ENCODE measurements at places on chromosomes 5 and 9.
A peak's percentile ranks its signal among the peaks of the same experiment; 100 is the strongest.

DNA sequence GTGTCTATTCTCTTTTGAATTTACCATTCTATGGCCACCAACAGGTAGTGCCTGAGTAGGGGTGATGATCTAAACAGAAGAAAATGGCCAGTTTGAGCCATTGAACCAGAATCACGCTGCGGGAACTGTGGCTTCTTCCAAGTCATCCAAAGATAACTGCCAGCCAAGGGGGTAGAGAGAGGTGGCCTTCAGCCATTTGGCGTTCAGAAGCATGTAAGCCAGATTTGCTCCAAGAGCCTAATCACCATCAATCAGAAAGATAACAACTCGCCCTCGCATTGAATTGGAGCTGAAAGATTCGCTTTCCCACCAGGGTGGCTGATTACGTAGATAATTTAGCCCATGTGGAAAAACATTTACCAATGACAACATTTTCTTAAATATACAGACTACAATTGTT lies 1302.7 kb upstream of the DMAC1 start:
- DNase-seq: no peak

DNA sequence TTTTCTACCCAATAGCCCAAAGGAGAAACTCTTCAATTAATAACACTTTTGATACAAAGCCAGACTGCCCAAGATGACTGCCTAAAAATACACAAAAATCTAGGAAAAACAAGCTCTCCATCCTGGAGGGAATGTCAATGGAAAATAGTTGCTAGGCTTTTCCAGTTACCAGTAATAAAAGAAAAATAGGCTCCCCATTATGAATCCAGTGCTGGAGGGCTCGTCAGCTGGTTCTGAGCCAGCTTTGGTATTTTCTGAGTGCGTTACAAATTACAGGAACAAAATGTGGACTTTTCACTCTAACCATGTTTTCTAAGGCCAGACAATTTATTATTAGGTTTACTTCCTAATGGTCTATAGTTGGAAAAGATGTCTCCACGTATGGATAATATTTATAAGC lies 414.5 kb downstream of the ACTL7B start:
- DNase-seq: no peak

DNA sequence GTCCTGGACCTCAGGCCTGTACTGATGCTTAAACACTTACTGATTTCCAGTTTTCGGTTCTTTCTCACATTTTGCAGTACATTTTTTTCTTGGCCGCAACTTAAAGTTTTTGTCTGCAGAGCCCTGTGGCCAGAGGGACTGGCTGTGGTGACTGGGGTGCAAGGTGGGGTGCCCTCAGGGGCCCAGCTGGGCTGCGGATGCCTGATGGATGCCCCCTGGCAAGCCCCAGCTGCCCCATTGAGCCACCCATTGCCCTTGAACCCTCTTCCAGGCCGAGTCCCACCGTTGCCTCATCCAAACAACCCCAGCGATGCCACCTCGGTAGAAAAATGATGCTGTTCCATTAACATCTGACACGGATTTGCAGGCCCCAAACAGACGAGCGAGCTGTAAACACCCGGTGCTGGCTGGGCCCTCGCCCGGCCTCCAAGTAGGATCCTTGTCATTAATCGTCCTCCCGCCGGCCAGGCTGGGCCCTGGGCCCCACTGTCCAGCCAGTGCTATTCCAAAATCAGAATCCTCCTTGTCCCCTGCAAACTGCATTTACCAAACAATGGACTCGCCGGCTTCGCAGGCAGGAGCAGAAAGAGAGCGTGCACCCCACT lies 107.9 kb downstream of the PHF2 start:
- no peak for DNase-seq

GRCh38 chr5:19795218-19795617 lies 192.8 kb downstream of the CDH18 start:
- DNase-seq: no peak

DNA sequence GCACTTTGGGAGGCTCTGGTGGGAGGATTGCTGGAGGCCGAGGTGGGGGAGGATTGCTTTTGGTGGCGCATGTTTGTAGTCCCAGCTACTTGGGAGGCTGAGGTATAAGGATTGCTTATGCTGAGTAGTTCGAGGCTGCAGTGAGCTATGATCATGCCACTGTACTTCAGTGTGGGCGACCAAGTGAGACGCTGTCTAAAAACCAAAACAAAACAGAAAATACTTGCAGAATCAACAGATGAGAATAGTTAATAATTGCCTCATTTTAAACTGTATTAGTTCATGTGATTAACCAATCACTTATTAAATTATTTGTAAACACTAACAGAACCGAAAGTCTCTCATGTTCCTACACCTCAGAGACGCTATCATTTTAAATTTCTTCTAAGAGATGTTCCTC lies 118.1 kb downstream of the CCDC171 start:
- no peak for DNase-seq

- no peak for DNase-seq
These were observed 49.7 kb downstream of the PTBP3 start for GRCh38 chr9:112283582-112284253.

GRCh38 chr9:98378206-98378780 lies 122.8 kb upstream of the TBC1D2 start:
- no peak for DNase-seq

DNA sequence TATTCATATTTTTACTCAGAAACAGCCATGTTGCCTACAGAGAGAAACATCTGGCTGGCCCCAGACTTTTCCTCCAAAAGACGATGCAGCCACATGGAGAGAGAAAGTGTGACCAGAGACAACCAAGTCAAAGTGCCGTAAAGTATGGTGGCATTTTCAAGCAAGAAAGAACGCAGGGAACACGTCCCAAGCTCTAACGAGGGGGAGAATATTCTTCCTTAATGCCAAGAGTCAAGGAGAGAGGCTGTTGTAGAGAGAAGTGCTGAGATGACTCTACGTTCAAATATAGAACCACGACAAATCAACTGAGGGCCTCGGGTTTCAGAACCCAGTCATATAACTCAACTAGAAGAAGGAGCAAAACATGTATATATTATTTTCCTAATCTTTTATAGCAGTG lies 55.9 kb downstream of the FNBP1 start:
- no peak for DNase-seq

GRCh38 chr5:137743031-137743640 lies 7.2 kb upstream of the KLHL3 start:
- peak; percentile 43 for DNase-seq

- DNase-seq: no peak
These were observed 755.8 kb upstream of the EDIL3 start for GRCh38 chr5:85140471-85140870.

- DNase-seq: no peak
These were observed 23.2 kb upstream of the STXBP1 start for GRCh38 chr9:127588740-127589506.

GRCh38 chr9:80644044-80644443 lies 1045.3 kb downstream of the TLE1 start:
- no peak for DNase-seq

- no peak for DNase-seq
These were observed 113.5 kb downstream of the TENT4A start for GRCh38 chr5:6826756-6827155.

DNA sequence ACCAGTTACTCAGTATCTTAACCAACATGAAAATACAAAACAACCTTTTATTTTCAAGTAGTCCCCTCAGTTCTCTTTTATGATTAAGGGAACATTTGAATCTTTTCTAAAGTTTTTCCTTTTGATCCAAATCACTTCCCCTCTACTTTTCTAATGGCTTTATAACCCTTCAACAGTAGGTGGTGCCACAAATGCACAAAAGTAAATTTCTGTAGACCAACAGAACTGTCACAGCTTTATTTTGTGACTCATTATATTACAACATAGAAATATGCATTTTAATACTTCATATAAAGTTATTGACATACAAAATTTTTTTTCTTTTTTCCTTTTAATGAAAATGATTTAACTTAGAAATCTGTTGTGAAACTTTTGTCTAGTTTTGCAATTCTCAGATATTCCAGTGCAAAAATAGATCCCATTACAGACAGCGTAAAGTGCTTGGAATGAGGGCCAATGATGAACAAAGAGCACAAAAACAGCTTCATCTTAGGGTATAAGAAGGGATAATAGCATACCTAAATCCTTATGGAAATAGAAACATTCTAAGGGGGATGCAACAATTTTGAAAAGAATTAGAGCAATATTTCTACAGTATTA lies 17.0 kb downstream of the NIPSNAP3B start:
- DNase-seq: no peak

- peak; percentile 47 for DNase-seq
These were observed 627 bp downstream of the ARRDC1 start for GRCh38 chr9:137606005-137606621.

- no peak for DNase-seq
These were observed 67.3 kb downstream of the COMMD10 start for GRCh38 chr5:116152169-116152568.

DNA sequence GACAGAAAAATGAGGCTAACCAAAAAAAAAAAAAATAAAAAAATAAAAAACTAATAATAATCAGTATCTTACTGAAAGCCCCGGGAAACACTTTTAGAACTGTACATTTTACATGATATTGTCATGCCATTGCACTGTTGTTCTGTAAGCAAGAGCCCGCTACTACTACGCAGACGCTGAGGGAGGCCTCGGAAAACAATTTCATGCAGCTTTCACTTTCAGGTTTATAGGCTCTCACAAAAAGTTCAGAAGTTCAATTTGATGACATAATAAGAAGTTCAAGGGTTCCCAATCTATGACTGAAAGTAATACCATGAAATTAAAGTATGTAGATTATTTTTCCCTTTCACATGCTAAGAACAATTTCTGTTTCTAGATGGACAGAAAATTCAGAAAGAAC lies 318.3 kb upstream of the ITGA1 start:
- no peak for DNase-seq

DNA sequence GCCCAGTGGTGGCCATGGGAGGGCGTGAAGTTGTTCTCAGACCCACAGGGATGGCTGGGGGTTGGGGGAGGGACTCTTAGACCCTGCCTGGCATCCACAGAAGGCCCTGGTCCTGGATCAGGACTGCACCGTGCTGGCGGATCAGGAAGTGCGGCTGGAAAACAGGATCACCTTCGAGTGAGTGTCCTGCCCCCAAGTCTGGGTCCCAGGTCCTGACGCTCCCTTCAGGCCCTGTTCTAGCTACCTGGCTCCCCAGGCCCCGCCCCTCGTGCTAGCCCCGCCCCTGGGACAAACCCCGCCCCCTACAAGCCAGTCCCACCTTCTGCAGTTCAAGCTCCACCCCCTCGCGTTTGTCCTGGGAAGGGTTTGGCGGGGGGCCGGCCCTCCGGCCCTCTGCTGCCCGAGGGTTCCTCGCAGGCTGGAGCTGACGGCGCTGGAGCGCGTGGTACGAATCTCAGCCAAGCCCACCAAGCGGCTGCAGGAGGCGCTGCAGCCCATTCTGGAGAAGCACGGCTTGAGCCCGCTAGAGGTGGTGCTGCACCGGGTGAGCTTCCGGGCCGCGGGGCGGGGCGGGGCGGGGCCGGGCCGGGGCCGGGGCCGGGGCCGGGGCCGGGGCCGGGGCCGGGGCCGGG lies 12.9 kb downstream of the RGS14 start:
- DNase-seq: peak; percentile 32

- no peak for DNase-seq
These were observed 11.0 kb upstream of the PCBD2 start for GRCh38 chr5:134893748-134894505.

- no peak for DNase-seq
These were observed 1157.4 kb upstream of the CDH18 start for GRCh38 chr5:21145376-21145775.

GRCh38 chr5:177354711-177355110 lies 3.0 kb upstream of the RGS14 start:
- DNase-seq: no peak

- no peak for DNase-seq
These were observed 48.6 kb downstream of the CARTPT start for GRCh38 chr5:71767661-71768060.

- DNase-seq: no peak
These were observed 239.3 kb downstream of the GAS1 start for GRCh38 chr9:86707932-86708510.

DNA sequence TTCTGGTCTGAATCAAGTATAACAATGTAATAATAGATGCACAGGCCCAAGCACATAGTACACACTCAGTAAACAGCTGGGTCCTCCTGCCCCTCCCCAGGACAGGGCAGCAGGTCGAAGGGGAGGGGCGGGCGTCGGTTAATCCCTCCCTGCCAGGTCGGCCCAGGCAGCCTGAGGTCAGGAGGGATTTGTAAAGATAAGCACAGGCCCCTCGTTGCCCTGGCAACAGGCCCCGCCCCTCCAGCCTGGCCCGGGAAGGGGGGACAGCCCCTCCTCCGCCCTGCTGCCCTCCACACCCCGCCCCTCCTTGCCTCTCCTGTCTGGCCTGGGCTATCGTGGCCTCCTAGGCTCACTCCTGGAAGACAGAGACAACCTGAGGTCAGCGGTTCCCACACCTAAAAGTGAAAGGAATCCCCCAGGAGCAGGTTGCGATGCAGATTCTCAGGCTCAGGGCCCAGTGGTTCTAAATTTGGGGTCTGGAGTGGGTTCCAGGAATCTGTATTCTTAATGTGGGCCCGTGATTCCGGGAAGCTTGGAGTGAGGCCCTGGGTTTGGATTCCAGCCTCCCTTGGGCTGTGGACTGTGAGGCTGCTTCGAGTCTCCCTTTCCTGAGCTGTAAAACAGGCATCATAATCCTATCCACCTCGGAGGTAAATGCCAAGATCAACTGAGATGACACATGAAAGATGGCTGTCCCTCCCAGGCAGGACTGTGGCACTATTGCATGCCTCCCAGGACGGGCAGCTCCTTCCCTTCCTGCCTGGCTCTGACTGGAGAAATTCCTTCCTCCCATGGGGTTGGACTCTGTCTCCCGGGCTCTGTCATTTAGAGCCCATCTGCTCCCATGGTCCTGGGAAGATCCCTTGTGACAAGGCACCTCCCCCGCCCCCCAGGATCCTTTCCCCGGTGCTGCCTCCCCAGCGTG lies 4.4 kb downstream of the CRB2 start:
- DNase-seq: peak; percentile 48

DNA sequence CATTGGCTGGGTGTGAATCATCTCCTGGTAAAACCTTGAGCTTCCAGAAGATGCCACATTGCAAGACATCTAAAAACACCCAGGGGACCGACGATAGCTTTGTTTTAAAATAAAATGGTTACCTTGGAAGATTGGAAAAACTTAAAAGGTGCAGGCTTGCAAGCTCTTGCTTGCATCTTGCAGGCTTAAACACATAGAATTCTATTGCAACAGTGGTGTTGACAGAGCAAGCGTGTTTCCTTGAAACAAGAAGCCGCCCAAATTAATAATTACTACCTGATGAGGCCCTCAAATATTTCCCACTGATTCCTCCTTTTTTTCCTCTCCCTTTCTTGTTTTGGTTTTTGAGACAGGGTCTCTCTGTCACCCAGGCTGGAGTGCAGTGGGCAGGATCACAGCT lies 137.1 kb upstream of the BASP1 start:
- no peak for DNase-seq

DNA sequence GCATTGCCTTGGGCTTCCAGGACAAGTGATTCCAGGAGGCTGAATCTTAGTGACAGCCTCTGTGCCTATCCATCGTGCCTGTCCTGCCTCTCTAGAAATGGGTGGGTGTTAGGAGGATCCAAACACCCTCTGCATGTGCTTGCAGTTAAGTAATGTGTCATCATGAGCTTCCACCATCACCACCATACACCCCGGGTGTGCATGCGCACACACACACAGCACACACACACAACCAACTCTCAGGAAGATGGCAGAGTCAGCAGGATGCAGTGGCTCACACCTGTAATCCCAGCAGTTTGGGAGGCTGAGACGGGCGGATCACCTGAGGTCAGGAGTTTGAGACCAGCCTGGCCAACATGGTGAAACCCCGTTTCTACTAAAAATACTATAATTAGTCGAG lies 22.8 kb upstream of the CERCAM start:
- no peak for DNase-seq

GRCh38 chr5:118440496-118440895 lies 547.9 kb downstream of the DTWD2 start:
- DNase-seq: no peak

- no peak for DNase-seq
These were observed at the start of gene RNF180 for GRCh38 chr5:64165500-64166200. Gene RNF180, plus strand, starts transcription at chr5:64165843. Its CDS starts 34,965 bp downstream, at chr5:64200808.

GRCh38 chr5:171158581-171158980 lies 150.5 kb upstream of the TLX3 start:
- no peak for DNase-seq

All from memory B cell (primary cell).